ENCODE measurements at places on chromosomes 4 and X. TPM values are rescaled to one million over a fixed set of nuclear protein-coding genes. Genes with fewer than 3 reads are reported as not detected.

The MAGEA2 gene
- total RNA-seq = not detected

The ARSD gene
- 11.9 TPM for total RNA-seq

The CDKL2 gene
- 0.47 TPM for total RNA-seq

The TMEM156 gene
- total RNA-seq = 24.9 TPM

The PDCL2 gene
- total RNA-seq = not detected

The CRLF2 gene
- 1.3 TPM for total RNA-seq

The CYTL1 gene
- not detected for total RNA-seq
